Ureter (tissue), 1 donor: ENCODE measurements at places on chromosomes 7 and 10. TPM values are rescaled to one million over a fixed set of nuclear protein-coding genes. Genes with fewer than 3 reads are reported as not detected.

Gene HOXA9
- 7.4 TPM for total RNA-seq

Gene AKR1C8
- not detected for total RNA-seq

Gene CHN2
- 34.2 TPM for total RNA-seq

Gene GIMAP1
- 3.5 TPM for total RNA-seq

Gene NODAL
- not detected for total RNA-seq

Gene PLCE1
- total RNA-seq, result 59.2 TPM

Gene CLCN1
- 0.31 TPM for total RNA-seq

Gene OLAH
- not detected for total RNA-seq

Gene LIPM
- not detected for total RNA-seq

Gene CYP3A5
- 104 TPM for total RNA-seq

Gene ACHE
- 4.0 TPM for total RNA-seq

Gene PRR15
- 21.9 TPM for total RNA-seq

Gene SPACDR
- total RNA-seq, result not detected

Gene FOXI2
- 1.1 TPM for total RNA-seq

Gene ITPRID1
- total RNA-seq, result not detected

Gene LAMB1
- total RNA-seq, result 198 TPM
